RWPE2 (cell line): ENCODE measurements at places on chromosomes 13 and 19.
A peak's percentile ranks its signal among the peaks of the same experiment; 100 is the strongest.

GRCh38 chr19:38219221-38219620, 4.8 kb downstream of the DPF1 start:
- no peak for DNase-seq

DNA sequence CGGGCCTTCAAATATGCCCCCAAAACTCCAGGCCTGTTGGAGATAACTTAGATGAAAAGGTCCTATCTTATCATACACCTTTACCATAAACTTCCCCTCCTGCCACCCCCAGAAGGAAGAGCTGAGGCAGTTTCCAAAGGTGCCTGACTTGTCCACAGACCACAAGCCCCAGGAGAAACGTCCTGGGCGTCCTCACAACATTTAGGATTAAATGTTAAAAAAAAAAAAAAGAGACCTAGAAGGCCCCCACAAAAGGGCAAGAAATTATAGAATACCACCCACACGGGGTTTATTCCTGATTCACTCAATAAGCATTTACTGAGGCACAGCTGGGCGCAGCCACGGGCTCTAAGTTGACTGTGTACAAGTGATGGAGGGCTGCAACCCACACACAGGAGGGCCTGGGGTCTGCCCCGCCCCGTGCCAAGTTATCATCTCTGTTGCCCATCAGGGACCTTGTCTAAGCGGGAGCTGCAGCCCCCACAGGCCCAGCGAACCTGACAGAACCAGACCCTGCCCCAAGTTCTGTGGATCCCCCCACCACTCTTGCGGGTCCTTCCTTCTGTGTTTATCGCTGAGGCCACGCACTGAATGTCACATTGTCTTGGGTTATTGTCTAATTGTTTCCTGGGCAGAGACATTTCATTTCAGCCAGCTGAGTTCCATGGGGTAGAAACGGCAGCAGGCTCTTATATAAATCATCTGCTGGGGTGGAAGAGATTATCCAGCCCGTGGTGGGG, 83.0 kb upstream of the TM9SF2 start:
- DNase-seq: no peak

- no peak for DNase-seq
These were observed 248.1 kb downstream of the ITGBL1 start for GRCh38 chr13:101700598-101700997.

GRCh38 chr19:4015705-4016402, 8.3 kb downstream of the PIAS4 start:
- no peak for DNase-seq

GRCh38 chr13:43388282-43389034, 365.1 kb downstream of the DNAJC15 start:
- no peak for DNase-seq

DNA sequence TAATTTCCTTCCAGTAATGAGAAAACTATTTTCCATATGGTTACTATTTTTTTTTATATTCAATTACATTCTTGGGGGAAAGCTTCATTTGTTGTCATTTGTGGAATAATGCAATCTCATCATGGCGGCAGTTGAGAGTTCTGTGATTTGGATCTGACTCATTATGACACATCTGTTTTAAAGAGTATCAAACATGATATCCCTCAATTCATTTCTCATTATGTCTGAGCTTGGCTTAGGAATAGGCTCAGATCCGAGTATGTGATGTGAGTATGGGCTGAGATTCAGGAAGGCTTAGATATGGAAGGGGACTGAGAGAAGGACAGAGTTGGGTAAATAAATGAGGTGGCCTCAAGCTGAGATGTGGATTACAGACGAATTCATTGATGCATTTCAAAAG, 64.4 kb downstream of the POSTN start:
- no peak for DNase-seq

DNA sequence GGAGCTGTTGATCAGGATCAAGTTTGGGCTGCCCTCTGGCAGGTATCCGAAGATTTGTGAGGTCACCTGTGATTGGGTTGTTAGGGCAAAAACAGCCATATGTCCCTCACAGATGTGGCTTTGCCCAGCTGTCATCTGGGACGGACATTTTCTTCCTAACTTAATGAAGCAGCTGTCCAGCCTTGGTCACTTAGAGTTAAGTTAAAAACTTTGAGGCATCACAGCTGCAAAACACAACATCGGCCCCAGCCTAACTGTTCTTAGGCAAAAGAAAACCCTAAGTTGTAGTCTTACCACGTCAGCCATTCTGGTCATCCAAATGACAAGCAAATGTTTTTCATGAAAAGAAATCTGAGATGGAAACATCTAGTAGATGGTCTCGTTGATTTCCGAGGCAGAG, 318.4 kb downstream of the DCLK1 start:
- no peak for DNase-seq

GRCh38 chr19:40219721-40220276, 1.6 kb upstream of the TTC9B start:
- no peak for DNase-seq

GRCh38 chr13:83618966-83619365, 263.3 kb downstream of the SLITRK1 start:
- DNase-seq: no peak

DNA sequence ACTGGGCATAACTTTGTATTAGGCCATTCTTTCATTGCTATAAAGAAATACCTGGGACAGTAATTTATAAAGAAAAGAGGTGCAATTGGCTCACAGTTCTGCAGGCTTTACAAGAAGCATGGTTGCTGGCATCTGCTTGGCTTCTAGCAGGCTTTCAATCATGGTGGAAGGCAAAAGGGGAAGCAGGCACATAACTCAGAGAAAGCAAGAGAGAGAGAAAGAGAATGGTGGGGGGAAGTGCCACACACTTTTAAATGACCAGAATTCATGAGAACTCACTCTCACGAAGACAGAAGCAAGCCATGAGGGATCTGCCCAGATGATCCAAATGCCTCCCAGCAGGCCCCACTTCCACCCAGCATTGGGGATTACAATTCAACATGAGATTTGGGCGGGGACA, 179.7 kb downstream of the SPRY2 start:
- DNase-seq: no peak

DNA sequence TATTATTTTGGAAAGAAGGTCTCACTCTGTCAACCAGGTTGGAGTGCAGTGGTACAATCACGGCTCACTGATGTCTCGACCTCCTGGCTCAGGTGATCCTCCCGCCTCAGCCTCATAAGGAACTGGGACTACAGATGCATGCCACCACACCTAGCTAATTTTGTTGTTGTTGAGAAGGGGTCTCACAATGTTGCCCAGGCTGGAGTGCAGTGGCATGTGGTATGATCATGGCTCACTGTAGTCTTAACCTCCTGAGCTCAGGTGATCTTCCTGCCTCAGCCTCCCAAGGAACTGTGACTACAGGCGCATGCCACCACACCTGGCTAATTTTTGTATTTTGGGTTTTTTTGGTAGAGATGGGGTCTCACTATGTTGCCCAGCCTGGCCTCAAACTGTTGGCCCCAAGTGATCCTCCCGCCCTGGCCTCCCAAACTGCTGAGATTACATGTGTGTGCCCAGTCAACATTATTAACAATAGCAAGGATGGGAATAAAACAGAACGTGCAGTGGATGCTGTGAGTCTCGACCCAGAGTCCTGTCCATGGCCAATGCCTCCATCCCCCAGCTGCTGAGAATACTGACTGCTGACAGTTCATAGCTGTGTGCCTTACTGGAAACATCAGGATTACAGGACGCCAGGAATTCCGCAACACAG, 5.4 kb upstream of the MBD3L3 start:
- DNase-seq: no peak

DNA sequence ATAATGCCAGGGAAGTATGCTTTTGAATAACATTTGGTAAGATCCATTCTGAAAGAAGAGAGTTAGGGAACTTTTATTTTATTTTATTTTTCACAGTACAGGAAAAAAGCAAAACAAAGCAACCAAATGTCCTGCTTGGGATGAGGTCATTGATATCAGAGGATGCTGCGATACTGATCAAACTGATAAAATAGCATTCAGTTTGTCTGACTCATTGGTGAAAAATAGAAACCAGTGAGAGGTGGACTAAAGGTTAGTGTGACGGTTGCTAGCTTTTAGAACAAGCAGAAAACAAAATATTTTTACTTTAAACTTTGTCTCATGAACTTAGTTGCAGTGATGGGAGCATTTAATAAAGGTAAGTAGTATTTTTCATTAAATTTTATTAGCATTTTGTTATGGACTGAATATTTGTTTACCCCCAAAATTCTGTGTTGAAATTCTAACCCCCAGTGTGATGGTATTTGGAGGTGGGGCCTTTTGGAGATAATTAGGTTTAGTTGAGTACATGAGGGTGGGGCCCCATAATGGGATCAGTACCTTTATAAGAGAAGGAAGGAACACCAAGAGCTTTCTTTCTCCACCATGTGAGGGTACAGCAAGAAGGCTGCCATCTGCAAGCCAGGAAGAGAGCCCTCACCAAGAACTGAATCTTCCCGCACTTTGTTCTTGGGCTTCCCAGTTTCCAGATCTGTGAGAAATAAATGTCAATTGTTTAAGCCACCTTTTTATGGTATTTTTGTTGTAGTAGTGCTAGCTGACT, 37.3 kb downstream of the ITGBL1 start:
- no peak for DNase-seq

DNA sequence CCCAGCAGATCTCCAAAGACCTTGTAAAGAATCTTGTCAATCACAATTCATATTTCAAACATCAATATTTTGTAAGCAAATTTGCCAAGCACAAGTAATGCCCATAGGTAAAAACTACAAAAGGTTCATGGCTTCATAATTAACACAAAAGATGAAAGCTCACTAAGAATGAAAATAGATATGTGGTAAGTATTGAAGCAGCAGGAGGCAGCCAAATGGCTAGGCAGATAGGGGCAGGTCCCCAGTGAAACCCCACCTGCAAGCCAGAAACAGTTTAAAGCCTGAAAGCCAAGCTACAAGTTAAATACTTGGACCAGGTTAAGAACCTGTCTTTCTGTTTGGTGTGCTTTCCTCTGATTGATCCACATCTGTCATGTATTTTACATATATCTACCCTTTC, 942.6 kb upstream of the SPRY2 start:
- no peak for DNase-seq

GRCh38 chr19:38247734-38248268, 8.4 kb downstream of the PPP1R14A start:
- no peak for DNase-seq

GRCh38 chr13:41616151-41616550, 158.8 kb downstream of the RGCC start:
- no peak for DNase-seq

DNA sequence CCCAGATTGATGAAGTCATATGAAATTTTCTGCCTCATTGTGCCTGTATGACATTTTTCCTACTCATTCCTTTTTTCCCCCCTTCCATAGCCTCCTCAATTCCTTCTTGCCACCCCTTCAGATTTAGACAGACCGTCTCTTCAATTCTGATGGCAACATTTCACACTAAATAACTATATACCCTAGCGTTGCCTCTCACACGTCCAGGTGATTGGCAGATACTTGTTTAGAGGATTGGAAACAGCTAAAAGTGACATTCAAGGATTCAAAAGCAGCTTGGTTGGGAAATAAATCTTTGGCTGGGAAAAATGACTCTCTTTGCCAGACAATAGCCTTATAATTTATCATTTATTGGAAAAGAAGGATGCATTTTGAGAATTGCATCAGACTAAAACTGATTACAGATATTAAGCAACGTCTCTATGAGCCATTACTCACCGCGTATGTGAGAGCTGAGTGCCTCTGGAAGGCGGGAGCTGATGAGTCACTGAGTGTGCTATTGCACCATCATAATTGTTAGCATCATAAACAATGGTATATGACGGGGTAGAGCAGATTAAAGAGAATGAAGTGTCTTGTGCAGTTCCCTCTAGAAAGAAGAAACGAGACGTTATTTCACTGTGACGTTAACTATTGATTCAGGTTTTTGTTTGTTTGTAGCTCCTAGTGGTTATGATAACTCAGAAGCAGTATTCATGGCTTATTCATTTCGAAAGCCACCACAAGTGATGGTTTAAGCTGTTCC, 61.1 kb upstream of the FAM216B start:
- peak; percentile 79 for DNase-seq

- no peak for DNase-seq
These were observed 207.0 kb downstream of the SHISA2 start for GRCh38 chr13:25844559-25845434.

- DNase-seq: no peak
These were observed 41.4 kb upstream of the TEX29 start for GRCh38 chr13:111278743-111279652.

GRCh38 chr13:38566023-38566422, 120.9 kb upstream of the FREM2 start:
- no peak for DNase-seq

DNA sequence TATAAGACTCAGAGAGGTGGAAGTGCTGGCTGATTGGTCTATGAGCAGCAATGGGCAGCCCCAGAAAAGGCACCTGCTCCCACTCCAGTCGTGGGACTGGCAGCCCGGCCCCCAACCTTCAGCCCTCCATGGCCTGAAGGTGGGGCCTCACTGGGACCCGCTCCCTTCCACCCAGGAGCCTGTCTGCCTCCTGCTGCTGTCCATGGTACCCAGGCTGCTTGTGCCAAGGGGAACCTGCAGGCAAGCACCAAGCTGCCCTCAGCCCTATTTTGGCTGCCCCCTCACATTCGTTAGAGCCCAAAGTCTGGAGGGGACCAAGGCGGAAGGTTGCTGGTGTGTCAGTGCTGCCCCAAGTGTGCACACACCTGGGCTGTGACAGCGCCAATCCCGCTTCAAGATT, 2304.9 kb downstream of the PCDH9 start:
- peak; percentile 38 for DNase-seq

- DNase-seq: no peak
These were observed 56.1 kb upstream of the ATXN8OS start for GRCh38 chr13:70051531-70051930.

GRCh38 chr13:43058318-43058674, 34.9 kb downstream of the DNAJC15 start:
- DNase-seq: peak; percentile 87

DNA sequence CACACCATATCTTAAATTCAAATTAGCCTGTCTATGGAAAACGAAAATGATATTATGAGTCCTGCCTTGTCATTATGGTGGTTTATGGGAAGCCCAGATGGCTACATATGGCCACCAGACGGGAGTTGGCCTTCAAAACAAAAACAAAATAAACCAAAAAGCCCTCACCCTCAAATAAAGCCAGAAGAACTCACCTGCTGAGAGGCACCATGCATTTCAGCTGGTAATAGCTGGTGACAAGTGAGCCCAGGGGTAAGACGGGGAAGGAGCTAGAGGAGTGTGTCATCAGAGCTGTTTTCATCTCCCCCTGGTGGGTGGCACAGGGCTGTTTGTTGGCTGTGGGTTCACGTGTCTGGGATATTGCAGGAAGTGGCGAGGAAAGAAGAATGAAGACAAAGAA, 152.9 kb downstream of the EFNB2 start:
- no peak for DNase-seq

- DNase-seq: no peak
These were observed 222.4 kb downstream of the KCTD12 start for GRCh38 chr13:76663592-76664335.

- no peak for DNase-seq
These were observed 1.2 kb upstream of the SLC25A42 start for GRCh38 chr19:19062454-19063182.
